ENCODE measurements at places on chromosomes 16 and 17.

DNA sequence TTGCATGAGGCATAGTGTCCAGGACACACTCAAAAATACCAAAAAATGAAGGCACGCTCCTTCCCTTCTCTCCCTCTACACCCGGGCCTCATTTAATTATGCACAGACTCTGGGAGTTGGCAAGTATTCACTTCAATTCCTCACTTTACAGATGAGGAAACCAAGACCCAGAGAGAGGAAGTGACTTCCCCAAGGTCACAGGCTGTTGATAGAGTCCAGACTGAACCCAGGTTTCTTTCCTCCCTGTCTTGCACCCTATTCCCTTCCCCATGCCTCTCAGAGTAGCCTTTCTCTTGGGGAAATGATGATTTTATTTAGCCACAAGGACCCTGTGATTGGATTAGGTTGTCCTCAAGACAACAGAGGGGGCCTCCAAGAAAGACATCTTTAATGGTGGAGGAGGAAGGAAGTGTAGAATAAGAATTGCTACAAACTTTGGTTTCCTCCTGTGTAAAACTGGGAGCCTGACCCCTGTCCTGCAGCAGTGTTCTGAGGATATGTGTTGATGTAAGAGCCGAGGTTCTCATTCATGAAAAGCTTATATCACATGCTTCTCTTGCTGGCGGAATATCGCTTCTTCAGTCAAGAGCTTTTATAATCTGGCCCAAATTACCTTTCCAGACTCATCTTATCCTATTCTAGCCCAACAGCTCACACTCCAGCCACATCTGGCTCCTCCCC is 48.8 kb upstream of the SIAH1 start:
- DNase-seq: no peak

- no peak for DNase-seq
Measured at GRCh38 chr16:87664792-87665191, 62.5 kb downstream of the JPH3 start.

DNA sequence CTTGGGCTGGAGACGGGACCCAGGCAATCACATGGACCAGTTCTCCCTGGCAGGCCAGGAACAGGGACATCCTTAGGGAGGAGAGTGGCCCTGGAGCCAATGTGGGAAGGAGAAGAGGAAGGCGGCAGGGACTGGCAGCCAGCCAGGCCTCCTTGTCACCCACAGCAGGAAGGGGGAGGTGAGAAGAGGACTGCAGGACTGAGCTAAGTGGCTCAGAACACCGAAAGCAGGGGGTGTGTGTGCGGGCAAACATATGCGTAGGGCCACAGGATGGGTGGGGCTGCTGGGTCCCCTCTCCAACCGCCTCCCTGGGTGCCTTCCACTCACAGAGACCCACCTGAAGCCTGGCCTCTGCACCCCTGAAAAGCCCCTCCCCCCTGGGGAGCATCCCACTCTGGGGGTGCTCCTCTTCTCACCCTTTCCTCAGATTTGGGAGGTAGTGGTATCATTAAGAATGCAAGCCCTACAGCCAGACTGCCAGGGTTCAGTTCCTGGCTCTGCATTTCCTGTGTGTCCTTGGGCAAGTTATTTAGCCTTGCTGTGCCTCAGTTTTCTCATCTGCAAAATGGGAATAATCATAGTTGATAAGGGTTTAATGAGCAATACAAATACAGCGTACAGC is 8.1 kb downstream of the PNMT start:
- DNase-seq: peak; percentile 53

- no peak for DNase-seq
Measured at GRCh38 chr16:85195900-85196772, 83.9 kb upstream of the CIBAR2 start.

GRCh38 chr17:45990886-45991285 is 8.2 kb upstream of the STH start:
- no peak for DNase-seq

GRCh38 chr17:66541461-66542128 is 239.2 kb downstream of the PRKCA start:
- no peak for DNase-seq

DNA sequence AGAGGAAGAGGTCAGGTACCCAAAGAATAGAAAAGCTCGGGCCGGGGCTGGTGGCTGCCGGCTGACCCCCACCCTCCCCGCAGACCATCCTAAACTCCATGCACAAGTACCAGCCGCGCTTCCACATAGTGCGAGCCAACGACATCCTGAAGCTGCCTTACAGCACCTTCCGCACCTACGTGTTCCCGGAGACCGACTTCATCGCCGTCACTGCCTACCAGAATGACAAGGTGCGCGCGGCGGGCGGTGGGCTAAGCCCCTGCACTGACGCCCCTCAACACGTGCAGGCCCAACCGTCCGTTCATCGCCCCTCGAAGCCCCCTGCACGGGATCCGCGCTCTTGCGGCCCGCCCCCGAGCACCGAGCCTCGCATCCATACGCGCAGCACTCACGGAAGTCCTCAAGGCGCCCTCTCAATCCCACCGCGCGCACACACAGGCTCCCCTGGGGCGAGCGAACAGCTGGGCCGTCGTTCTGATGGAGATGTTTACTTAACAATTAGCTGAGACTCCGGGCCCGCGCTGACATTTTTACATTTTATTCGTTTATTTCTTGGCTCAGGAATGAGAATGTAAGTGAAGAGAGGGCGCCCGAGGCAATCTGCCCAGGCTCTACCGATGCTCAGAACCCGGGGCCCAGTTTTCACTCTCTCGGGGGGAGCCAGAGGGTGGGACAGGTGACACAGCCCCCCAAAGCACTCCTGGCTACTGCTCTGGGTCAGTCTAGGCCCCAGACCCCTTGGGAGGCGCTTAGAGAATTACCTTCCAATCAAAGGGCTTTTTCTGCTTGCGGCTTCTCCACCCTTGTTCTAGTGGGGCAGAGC is 3.5 kb downstream of the TBX2 start:
- DNase-seq: no peak

DNA sequence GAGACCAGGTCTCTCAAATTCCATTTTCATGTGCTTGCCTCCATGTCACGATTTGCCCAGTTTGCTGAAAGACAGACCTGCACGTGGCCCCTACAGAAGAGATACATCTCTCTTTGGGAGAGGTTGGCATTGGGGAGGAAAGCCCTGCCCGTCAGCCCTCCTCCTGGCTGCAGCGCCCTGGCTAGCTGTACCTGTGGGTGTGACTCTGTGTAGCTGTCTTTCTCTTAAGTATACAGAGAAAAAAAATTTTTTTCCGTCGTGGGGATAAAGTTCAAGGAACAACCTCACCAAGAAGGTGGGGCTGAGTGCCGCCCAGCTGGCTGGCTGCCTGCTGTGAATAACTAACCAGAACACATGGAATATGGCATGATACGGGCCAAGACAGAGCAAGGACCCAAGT is 26.5 kb downstream of the TMEM98 start:
- DNase-seq: no peak

- no peak for DNase-seq
Measured at GRCh38 chr16:82761236-82761635, 134.5 kb downstream of the CDH13 start.

DNA sequence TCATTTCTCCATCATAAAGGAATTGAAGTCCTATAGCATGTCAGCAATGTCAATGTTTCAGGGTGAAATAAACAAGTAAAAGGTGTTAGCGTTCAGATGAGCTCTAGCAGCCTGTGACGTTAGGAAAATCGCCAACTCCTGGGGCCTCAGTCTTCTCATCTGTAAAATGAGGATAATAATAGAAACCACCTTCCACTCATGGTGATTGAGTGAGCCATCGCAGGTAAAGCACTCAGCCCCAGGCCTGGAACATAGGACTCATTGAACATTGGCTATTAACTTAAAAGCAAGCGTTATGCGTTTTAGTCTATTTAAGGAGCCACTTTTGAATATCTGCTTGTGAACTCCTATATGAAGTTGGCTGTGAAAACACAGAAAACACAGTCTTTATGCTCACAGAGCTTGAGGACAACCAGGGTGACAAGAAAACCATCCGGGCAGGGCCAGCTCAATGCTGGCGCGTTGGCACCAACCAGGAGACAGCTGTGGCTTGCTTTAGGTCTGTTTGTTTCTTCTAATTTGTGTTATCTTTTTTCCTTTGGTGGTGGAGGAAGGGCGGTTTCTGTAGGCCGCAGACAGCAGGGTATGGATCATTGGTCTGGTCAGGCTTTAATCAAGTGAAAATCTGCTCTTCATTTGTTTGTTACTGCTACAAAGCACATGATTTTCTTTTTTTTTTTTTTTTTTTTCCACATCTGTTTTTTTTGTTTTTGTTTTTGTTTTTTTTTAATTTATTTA is 35.7 kb upstream of the MED9 start:
- DNase-seq: no peak

- no peak for DNase-seq
Measured at GRCh38 chr16:46883353-46883689, 841 bp upstream of the GPT2 start.

DNA sequence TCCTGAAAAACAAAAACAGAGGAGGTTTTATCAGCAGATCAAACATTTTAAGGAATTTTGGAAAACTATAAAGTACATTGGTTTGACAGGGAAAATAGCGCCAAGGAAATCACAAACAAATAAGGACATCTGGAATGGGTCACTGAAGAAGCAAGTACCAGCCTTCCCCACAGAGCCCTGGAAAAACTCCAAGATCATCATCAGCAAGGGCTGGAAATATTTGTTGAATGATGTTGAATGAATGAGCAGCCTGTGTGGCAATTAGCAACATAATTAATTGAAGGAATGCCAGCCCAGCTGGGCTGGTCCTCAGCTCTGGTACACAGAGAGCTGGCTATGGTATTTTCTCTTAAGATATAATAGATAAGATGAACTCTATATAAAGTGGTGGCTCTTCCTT is 290.4 kb downstream of the HS3ST3A1 start:
- DNase-seq: no peak

DNA sequence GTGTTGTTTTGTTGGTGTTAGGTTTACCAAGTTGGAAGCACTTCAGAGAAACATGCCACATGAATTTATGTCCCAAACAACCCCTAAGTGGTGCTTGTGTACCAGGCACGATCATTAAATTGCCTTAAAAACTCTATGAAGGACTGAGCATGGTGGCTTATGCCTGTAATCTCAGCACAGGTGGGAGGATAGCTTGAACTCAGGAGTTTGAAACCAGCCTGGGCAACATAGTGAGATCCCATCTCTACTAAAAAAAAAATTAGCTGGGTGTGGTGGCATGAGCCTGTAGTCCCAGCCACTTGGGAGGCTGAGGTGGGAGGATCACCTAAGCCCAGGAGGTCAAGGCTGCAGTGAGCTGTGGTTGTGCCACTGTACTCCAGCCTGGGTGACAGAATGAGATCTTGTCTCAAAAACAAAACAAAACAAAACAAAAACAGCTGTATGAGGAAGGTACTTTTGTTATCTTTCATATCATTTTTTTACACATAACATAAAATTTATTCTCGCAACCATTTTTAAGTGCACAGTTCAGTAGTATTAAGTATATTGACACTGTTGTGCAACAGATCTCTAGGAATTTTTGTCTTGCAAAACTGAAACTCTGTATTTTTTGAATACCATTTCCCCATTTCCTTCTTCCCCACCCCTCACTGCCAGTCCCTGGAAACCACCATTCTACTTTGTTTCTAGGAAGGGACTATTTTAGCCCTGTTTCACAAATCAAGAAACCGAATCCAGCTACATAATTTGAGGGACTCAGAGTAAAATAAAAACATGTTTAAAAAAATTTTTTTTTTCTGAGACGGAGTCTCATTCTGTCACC is 14.3 kb upstream of the RBBP6 start:
- DNase-seq: no peak

GRCh38 chr16:53878216-53878615 is 174.3 kb downstream of the FTO start:
- DNase-seq: no peak

- no peak for DNase-seq
Measured at GRCh38 chr17:40472733-40473452, 28.5 kb downstream of the TNS4 start.

- DNase-seq: no peak
Measured at GRCh38 chr17:77215281-77215680, 74.5 kb downstream of the SEC14L1 start.

DNA sequence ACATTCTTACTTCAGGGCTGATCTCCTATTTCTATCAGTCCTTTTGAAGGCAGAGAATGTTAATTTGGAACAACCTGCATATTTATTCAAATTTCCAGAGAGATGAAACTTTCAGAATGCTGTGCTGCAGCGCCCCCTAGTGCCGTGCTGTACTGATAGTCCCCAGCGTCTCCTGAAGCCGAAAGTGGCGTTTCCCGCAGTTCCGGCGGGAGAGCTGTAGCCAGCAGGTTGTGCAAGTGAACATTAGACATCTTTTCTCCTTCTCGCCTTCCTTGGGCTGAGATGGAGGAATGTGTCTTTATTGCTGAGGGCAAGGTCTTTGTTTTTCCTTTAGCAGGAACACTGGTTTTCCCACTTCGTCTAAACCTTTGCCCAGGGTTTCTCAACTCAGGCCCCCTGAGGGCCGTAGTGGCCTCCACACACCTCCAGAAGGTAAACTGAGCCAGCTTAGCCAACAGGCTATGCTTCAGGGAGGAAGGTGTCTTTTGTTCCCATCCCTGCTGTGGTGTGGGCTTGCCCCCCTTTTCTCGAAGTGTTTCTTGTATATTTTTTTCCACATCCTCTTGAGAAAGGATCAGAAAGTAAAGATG is 26.4 kb downstream of the USP10 start:
- DNase-seq: peak; percentile 80

DNA sequence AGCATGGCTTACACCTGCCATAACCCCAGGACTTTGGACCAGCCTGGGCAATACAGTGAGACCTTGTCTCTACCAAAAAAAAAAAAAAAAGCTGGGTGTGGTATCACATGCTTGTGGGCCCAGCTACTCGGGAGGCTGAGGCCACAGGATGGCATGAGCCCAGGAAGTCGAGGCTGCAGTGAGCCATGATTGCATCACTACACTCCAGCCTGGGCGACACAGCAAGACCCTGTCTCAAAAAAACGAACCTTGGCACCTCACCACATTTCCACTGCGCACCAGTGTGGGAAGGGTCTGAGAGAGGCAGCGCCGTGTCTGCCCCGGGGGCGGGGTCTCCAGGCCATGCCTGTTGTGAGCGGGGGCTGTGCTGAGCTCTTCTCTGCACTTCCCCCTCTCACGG is 6.3 kb downstream of the ACSF3 start:
- no peak for DNase-seq

DNA sequence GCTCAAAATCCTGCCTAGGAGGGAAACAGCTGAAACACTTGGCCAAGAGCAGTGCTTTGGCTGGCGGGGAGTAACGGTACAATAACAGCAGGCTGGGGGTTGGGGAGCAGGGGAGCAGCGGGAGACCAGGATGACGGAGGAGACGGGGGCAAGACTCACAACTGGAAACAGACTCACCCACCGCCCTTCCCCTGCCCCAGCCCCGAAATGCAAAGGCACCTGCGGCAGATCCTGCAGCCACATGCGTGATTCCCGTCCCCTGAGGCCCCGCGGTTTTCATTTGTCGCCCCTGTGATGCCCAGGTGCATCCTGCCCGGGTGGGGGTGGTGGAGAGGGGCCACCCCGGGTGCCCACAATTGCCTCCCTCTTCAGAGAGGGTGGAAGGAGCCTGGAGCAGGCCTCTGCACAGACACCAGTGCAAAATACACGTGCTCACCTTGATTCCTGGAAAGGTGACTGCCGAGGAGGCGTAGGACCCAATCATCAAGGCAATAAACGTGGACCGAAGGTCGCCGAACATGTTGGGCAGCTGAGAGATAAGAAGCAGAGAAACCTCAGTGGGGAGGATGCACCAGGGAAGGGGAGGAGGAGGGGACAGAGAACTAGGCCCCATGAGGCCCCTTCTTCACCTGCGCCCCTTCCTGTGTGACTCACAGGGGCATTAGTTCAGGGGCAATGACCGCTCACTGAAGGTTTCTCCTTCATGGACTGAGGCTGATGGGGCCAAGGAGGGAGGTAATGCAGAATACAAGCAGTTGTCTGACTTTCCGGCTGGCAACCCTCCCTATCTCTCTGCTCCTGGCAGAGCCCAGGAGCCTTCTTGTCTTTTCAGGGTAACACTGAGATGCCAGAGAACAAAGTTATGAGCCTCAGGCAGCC is 30.4 kb upstream of the PITPNA start:
- DNase-seq: no peak

- no peak for DNase-seq
Measured at GRCh38 chr16:66442502-66443268, 15.6 kb downstream of the BEAN1 start.

Data from CD4-positive, alpha-beta T cell treated with Interleukin-2 at 100 ng/mL for 4 hours (primary cell).